ENCODE measurements at places on chromosomes 3 and 15. TPM values are rescaled to one million over a fixed set of nuclear protein-coding genes. Genes with fewer than 3 reads are reported as not detected.

DNA sequence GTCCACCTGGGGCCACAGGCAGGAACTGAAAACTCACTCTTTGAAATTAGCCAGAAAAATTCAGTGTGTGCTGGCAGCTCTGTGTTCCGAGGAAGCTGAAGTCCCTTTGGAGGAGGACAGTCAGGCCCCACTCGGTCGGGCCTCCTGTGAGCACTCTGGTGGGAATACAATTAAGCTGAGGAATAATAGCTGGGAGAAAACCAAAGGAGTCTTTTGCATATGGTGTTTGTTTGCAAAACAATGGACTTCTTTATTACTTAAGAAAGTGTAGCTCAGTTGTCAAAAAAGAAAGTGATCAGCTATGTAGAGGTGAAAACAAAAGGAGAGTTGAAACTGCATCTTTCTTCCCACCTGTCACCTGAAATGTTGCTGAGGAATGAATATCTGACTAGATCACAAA, 202.5 kb downstream of the MEIS2 start:
- H3K27ac ChIP-seq: no peak overlapping the region
- H3K27me3 ChIP-seq: no peaks in the 10 kb centered on the region
- no peaks in the 10 kb centered on the region for H3K36me3 ChIP-seq

- H3K4me1 ChIP-seq: no peaks in the 10 kb centered on the region
- no peaks in the 10 kb centered on the region for H3K27me3 ChIP-seq
- no peak overlapping the region for H3K4me3 ChIP-seq
- no peak for DNase-seq
These were observed 281.2 kb downstream of the LSAMP start for GRCh38 chr3:116164039-116164438.

GRCh38 chr3:120816728-120817127, 74.2 kb downstream of the GTF2E1 start:
- H3K27ac ChIP-seq: no peak overlapping the region
- DNase-seq: no peak
- no peaks in the 10 kb centered on the region for H3K27me3 ChIP-seq
- no peaks in the 10 kb centered on the region for H3K36me3 ChIP-seq

LMCD1 gene
- polyA plus RNA-seq: 39.4 TPM

FOXB1 gene
- not detected for polyA plus RNA-seq

CLDN16 gene
- 0.09 TPM for polyA plus RNA-seq

NRROS gene
- 1.4 TPM for polyA plus RNA-seq

ZDHHC23 gene
- 3.8 TPM for polyA plus RNA-seq

THRB gene
- polyA plus RNA-seq: 2.3 TPM

SIAH2 gene
- polyA plus RNA-seq: 7.1 TPM

RHCG gene
- polyA plus RNA-seq: 0.68 TPM

GOLGA8G gene
- not detected for polyA plus RNA-seq

ZNF385D gene
- polyA plus RNA-seq: 0.42 TPM

GRCh38 chr15:60883691-60884640, 345.1 kb downstream of the RORA start:
- no peaks in the 10 kb centered on the region for H3K36me3 ChIP-seq
- H3K27me3 ChIP-seq: no peaks in the 10 kb centered on the region
- H3K4me1 ChIP-seq: no peaks in the 10 kb centered on the region
- no peak overlapping the region for H3K27ac ChIP-seq

DNA sequence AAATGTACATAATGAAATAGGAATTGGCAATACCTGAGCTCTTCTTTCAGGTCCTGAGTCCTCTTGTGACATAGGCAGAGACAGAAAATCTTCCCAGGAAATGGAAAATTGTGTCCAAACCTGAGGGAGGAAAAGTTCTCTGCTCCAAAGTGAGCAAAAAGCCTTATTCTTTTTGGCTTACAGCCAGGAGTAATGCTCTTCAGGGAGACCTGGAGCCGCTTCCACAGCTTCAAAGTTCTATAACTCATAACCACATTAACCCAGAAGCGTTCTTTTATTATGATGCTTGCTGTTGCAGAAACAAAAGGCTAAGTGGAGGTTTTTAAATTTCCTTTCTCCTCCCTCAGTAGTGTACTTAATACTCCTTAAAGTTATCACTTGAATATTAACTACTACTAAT, 633 bp downstream of the IGSF10 start:
- H3K27ac ChIP-seq: no peak overlapping the region
- no peaks in the 10 kb centered on the region for H3K36me3 ChIP-seq
- no peak for DNase-seq
- peak overlapping the region; percentile 50 for H3K4me3 ChIP-seq

GRCh38 chr15:31434588-31435260, 108.1 kb downstream of the KLF13 start:
- H3K27me3 ChIP-seq: no peaks in the 10 kb centered on the region
- peaks cover 5% of the 10 kb centered on the region for H3K4me1 ChIP-seq
- H3K36me3 ChIP-seq: no peaks in the 10 kb centered on the region
- peak overlapping the region; percentile 63 for H3K27ac ChIP-seq
- H3K4me3 ChIP-seq: peak overlapping the region; percentile 23
- DNase-seq: no peak

GPR62 gene
- polyA plus RNA-seq: not detected

Data from pancreas (tissue), 10 donors.